ENCODE measurements at places on chromosomes 6 and 20. TPM values are rescaled to one million over a fixed set of nuclear protein-coding genes. Genes with fewer than 3 reads are reported as not detected.

The SHLD1 gene
- total RNA-seq, result 3.5 TPM

The VARS1 gene
- 122 TPM for total RNA-seq

- no peak for DNase-seq
Measured at GRCh38 chr6:144362042-144363018, 77.2 kb downstream of the UTRN start.

The FNDC11 gene
- total RNA-seq, result not detected

The MCM3 gene
- 53.8 TPM for total RNA-seq

DNA sequence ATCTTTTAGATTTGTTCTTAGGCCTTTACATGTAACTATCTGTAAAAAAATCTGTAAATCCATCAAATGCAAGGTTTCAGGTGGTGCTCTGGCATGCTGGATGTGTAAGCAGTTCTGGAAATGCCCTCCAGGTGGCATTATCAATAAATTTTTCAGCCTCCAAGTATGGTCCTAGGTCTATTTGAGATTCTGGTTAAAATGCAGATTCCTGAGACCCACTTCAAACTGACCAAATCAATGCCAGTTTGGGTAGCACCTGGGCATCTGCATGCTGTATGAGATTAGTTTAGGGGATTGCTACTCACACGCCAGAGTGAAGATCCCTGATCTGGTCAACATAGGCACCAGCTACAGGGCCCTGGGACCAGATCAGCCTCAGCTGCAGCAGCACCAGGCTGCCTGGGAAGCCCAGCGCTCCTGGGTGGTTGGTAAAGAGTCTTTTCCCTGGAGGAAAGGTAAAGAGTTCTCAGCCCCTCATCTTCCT, 507.3 kb upstream of the CITED2 start:
- peak; percentile 33 for DNase-seq

DNA sequence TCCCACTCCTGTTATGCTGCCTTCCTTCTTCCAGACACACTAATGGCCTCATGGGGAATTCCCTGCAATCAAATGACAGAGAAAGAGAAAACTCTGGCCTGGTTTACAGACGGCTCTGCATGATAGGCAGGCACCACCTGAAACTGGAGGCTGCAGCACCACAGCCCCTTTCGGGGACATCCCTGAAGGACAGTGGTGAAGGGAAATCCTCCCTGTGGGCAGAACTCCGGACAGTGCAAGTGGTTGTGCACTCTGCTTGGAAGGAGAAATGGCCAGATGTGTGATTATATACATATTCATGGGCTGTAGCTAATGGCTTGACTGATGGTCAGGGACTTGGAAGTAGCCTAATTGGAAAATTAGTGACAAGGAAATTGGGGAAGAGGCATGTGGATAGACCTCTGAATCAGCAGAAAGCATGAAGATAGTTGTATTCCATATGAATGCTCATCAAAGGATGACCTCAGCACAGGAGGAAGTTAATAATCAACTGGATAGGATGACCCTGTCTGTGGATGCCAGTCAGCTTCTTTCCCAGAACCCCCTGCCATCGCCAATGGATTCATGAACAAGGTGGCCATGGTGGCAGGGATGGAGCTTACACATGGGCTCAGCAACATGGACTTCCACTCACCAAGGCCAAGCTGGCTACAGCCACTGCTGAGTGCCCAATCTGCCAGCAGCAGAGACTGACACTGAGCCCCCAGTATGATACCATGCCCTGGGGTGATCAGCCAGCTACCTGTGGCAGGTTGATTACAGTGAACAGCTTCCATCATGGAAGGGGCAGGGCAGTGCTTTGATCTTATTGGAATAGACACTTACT, 44.5 kb upstream of the VSX1 start:
- DNase-seq, result no peak

The HSPA12B gene
- not detected for total RNA-seq

DNA sequence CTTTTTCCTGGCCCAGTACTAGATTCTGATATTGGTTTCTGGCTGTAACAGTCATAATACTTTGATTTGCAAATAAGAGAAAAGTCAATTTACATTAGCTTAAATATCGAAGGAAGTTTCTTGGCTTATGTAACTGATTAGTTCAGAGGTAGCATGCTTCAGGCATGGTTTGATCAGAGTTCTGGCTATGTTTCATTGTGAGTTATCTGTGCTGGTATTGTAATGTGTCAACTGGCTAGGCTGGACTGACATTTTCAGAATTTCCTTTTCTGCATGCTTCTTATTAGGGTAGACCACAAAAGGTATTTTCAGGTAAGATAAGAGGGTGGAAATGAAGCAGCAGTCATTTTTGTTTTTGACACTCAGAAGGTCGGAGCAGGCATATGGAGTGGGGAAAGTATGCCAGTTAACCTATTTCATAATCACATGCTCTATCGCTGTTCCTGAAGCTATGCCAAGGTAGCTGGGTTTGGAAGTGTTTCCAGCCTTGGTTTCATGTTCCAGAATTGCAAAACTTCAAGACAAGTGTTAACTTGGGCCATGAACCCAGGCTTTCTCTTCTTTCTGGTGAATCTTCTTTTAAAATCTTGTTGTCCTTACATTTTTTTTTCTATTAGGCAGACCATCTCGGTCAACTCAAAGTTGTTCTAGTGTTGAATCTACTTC, 244.9 kb downstream of the DHX35 start:
- DNase-seq, result no peak

DNA sequence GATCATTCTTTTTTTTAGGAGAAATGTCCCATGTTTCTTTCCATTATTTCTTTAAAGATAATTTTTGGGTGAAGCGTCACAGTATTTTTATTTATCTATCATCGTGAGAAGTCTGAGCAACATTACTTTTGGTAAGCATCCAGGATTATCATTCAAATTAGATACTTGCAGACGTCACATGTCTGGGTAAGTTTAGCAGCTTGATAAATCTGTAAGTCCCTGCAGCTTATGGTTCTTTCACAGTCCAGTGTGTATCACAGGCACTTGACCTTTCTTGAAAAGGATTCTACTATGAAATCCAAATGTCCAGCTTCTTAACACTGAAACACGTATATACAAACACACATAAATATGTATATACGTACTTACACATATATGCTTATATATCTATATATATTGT, 359.4 kb downstream of the ESR1 start:
- DNase-seq, result no peak

Data from HFFc6 (cell line).